ENCODE measurements at places on chromosomes 12 and 14.

DNA sequence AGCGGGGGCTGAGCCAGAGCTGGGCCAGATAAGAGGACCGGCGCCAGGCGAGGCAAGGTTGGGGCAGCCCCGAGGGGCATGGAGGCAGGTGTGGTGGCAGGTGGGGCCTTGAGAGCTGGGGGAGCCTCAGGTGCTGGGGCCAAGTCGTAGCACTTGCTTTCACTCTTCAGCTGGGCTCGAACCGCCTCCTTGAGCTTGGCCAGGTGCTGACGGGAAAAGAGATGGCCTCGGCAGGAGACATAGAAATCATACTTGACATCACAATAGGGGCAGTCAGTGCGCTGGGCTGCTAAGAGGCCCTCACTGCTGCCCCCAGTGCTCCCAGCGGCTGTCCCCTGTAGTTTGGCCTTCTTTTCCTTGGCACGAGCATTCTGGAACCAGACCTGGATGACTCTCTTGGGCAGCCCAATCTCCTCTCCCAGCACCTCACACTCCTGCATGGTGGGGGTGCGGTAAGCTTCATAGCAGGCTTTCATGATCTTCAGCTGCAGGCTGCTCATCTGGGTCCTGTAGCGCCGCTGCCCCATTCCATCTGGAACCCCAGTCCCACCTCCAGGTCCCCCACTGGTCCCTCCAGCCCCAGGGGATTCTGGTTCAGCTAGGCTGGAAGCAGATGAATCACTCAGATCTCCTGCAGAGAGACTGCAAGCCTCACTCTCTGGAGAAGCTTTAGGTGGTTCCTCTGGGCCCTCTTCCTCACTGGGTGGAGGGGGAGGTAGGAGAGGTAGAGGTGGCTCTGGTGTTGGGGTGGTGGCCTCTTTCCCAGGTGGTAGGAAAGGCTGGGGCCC is 28.1 kb downstream of the ZFHX2 start:
- DNase-seq: no peak

DNA sequence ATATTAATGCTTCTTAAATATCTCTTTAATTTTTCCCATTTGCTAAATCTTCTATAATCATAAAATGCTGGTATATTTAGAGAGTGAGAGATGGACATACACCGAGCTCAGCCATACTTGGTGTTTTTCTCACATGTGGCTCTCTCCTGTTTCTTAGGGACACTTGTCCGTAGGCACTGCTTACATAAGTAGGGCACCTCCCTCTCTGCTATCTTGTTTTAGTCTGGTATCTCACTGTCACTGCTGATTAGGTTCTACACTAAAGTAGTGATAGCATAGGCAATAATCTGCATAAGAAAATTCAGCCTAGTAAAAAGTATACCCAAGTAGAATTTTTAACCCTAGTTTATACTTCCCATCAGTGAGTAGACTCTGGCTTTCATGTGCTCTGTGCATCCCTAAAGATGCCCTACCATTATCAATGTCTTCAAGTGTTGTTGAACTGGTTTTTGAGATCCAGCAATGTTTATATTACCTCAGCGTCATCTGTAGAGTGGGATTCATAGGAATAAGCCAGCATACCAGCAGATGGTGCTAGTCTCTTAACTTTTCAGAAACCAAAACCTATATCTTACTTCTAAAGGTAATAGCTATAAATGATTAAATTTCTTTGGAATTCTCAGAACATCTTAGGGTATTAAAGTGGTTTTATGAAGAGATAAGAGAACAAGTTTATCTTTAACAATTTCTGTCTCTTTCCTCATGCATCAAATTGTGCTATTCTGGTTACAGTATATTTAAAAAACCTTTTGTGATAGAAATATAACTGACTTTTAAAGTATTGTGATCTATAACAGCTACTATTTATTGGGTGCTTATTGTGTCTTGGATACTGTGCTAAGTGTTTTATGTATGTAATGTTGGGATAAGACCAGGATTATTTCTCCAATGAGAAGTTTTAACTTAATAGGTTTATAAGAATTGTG is 32.9 kb downstream of the ARID2 start:
- no peak for DNase-seq

DNA sequence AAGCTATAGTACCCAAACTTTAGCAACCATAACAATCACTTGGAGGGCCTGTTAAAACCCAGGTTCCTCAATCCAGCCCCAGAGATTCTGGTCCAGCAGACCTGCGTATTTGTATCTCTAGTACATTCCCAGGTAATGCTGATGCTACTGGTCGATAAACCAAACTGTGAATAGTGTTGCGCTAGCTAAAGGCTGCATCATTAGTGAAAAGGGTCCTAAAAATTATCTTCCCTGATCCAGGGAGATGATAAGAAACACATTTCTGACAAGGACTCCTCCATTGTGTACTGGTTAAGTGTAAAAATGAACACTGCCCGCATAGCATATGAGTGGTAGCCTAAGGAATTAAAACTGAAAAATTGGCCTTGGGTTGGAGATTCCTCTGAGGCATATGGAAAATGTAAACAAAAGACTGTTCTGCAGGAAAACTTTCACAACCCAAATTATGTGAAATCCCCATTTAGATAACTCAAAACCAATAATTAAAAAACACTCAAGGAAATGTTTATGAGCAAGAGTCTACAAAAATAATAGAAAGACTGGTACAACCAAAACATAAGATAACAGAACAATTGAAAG is 322.7 kb downstream of the CEP128 start:
- DNase-seq: no peak

DNA sequence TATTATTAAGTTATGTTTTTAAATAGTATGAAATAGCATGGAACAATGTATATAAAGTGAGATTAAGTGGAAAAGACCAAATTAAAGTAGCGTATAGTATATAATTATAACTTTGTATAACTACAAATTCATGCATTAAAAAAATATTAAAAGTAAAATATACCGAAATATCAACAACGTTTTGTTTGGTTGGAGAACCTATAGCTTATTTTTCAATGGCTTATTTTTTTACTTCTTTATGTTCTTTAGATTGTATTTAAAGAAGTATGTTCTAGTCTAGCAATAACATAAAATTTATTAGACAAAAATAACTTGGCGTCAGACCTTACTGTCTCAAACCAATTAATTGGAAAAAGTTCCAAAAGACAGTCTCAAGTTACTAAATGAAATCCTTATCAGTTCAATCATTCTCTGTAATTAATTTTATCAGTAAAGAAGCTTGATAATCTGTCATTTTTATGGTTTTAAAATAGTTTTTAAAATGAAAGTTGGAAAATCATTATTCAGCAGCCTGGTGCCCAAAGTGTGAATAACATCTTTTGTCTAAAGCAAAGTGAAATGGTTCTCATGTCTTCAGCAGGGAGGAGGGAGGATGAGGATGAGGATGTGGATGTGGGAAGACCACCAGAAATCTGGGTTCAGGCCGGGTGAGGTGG is 46.7 kb downstream of the IRAK3 start:
- no peak for DNase-seq

Measured in colonic mucosa (tissue), 4 donors.